ENCODE measurements at places on chromosomes 11 and 22.

- DNase-seq = no peak
Observed at GRCh38 chr22:37331034-37331428, 48.7 kb downstream of the CYTH4 start.

DNA sequence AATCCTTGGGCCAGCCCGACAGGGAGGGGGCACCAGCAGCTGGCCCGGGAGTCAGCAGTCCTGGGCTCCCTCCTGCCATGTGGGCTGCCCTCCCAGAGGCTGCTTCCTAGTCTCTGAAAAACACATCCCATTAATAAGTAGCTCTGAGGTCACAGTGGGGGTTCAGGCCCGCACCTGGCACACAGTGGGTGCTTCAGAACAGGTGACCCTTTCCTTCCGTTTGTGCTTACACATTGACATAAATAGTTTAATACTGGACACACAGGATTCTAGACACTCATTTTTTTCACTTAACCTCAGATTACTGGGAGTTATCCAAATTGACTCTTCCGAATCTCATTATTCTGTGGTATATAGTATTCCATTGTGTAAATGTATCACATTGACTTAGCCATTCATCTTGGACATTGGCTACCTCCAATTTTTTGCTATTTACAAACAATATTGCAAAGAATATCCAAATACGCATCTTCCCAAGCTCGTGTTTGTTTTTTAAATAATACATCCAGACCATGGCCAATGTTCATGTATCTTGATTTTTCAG lies 474 bp upstream of the CHADL start:
- DNase-seq = no peak

GRCh38 chr11:67638535-67639437 lies 777 bp downstream of the TBX10 start:
- no peak for DNase-seq

DNA sequence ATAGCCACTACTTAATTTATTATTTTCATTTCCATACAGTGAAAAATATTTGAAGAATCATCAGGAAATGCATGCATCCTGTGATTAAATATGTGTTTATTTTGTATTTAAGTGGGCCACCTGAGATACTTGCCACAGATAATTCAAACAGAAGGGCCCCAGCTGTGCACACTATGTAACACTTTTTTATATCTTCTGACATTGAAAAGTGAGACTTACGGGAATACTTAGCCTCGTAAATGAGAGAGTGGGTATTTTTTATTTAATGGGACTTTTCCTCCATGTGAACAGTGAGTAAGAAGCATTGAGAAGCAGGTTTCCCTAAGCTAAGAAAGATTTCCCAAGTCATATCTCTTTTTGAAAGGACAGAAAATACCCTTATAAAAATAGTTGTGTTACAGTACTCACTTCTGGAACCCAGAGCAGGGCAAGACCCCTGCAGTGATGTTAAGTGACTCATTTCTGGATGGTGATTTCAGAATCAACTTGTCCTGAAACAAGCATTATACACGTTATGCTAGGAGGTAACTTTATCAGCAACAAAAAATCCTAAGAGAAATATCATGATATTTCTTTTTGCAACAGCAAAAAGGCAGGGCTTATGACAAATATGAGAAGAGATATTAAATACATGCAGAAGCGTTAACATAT lies 478.1 kb upstream of the CHORDC1 start:
- DNase-seq = no peak

- DNase-seq = no peak
Observed at GRCh38 chr11:132911186-132911585, 621.1 kb downstream of the OPCML start.

DNA sequence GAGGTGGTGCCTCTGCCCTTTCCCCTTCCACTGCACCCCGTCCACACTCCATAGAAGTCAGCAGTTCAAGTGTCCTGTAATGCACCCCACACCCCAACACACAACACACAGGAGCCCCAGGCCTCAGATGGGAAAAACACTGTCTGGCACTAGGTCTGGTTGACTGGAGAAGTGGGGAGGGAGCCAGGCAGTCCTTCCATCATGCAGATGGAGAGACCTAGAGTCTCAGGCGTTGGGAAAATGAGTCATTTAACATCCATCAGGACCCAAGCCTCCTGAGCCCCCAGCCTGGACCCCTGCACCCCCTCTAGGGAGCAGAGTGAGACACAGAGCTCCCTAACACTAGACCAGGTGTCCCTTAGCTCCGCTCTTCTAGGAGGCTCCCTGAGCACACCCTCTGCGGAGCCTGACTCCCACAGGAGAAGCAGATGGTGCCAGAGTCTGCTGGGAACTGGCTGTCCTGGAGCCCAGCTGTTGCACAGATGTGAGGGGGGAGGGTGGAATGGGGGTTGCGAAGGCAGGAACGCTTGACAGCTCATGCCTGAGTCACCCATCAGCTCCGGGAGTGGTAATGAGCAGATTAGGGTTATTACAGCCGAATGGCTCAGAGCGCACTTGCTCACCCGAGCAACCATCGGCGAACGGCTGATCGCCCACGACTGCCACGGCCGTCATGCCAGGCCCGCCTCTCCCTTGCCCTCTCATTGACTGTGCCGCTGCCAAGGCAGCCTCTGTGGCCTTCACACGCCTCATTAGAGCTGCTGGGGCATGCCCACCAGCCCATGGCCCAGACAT lies 22.1 kb upstream of the SYT7 start:
- no peak for DNase-seq

DNA sequence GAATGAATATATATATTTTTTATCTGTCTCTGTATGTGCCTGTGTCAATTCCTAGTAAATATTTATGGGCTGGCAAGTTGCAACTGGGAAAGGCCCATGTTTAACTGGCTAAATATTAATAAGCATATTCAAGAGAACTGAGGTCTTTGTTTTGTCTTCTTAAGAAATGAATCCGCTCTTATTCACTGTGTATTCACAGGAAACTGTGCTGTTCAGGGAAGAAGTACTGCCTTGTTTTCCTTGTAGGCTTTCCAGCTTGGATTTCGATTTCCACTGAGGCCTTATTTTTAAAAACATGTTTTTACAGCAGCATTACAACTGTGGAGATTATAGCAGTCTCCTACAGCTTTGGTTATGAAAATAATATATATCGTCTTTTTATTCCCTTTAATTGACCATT lies 64.7 kb downstream of the LDLRAD3 start:
- no peak for DNase-seq

GRCh38 chr11:65662247-65662798 lies 393 bp downstream of the RELA start:
- no peak for DNase-seq

GRCh38 chr11:134538742-134539141 lies 126.7 kb upstream of the B3GAT1 start:
- no peak for DNase-seq

GRCh38 chr11:34311126-34311525 lies 46.7 kb downstream of the ABTB2 start:
- DNase-seq = no peak

- no peak for DNase-seq
Observed at GRCh38 chr22:30140414-30140813, 60.1 kb downstream of the HORMAD2 start.

GRCh38 chr22:21444701-21445436 lies 22.3 kb upstream of the TMEM191C start:
- no peak for DNase-seq

GRCh38 chr22:37439347-37439746 lies 12.1 kb upstream of the ELFN2 start:
- no peak for DNase-seq
